Upper lobe of left lung (tissue), 6 donors: ENCODE measurements at places on chromosomes 16 and 17. TPM values are rescaled to one million over a fixed set of nuclear protein-coding genes. Genes with fewer than 3 reads are reported as not detected.

Gene SARM1
- total RNA-seq = 11.4 TPM

Gene PRSS22
- 22.9 TPM for total RNA-seq

Gene LASP1
- total RNA-seq = 135 TPM

Gene MYH1
- not detected for total RNA-seq

Gene TNFSF13
- 156 TPM for total RNA-seq

Gene IL17C
- total RNA-seq = not detected

Gene CBFA2T3
- total RNA-seq = 19.3 TPM

Gene AIPL1
- not detected for total RNA-seq

Gene KRTAP9-4
- total RNA-seq = not detected

Gene PRSS33
- not detected for total RNA-seq

Gene CCL23
- 40.0 TPM for total RNA-seq

Gene PLA2G10
- total RNA-seq = 4.2 TPM

Gene CACNA1G
- not detected for total RNA-seq

Gene NECAB2
- total RNA-seq = not detected

Gene NR1D1
- total RNA-seq = 3.8 TPM

Gene SLC47A1
- 9.4 TPM for total RNA-seq

Gene ZNF597
- 5.0 TPM for total RNA-seq

Gene RPL23
- total RNA-seq = 1,042 TPM

Gene KRT36
- total RNA-seq = not detected

Gene RASL10B
- 2.0 TPM for total RNA-seq

Gene TNP2
- not detected for total RNA-seq

Gene PIGS
- 36.7 TPM for total RNA-seq

Gene TRIM72
- not detected for total RNA-seq

Gene CCT6B
- 4.5 TPM for total RNA-seq
